ENCODE measurements at places on chromosomes 7 and 10.

- no peak for DNase-seq
These were observed 576.1 kb upstream of the LRRTM3 start for GRCh38 chr10:66349726-66350125.

- no peak for DNase-seq
These were observed 348.9 kb downstream of the PTPRN2 start for GRCh38 chr7:158238616-158239289.

GRCh38 chr7:23273141-23273599 is 26.0 kb upstream of the MALSU1 start:
- peak; percentile 80 for DNase-seq

DNA sequence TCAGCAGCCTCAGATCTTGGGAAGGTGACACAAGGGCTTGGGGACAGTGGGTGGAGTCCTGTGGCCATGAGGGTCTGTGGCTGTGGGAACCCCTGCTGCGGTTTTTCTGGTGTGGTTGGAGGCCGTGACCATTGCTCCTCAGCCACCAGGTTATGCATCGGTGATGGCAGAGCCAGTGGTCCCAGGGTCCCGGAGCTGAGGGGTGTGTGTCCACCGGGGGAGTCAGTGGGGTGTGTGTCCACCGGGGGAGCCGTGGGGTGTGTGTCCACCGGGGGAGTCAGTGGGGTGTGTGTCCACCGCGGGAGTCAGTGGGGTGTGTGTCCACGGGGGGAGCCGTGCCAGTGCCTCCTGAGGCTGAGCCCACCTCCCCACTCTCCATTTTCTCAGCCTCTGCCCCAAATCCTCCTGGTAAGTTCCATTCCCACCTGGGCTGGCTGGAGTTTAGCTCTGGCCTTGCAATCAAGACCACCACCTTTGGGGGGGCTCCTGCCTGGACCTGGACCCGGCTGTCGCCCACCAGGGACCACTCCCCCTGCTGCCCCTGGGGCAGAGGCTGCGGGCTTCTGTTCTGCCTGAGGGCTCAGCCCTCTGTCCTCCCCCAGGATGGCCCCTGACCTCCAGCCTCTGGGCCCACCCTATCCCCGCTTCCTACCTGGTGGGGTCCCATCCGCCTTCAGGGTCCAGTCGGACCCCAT is 143.5 kb downstream of the ELFN1 start:
- DNase-seq: no peak

GRCh38 chr10:31706464-31707092 is 222.1 kb downstream of the ARHGAP12 start:
- no peak for DNase-seq

DNA sequence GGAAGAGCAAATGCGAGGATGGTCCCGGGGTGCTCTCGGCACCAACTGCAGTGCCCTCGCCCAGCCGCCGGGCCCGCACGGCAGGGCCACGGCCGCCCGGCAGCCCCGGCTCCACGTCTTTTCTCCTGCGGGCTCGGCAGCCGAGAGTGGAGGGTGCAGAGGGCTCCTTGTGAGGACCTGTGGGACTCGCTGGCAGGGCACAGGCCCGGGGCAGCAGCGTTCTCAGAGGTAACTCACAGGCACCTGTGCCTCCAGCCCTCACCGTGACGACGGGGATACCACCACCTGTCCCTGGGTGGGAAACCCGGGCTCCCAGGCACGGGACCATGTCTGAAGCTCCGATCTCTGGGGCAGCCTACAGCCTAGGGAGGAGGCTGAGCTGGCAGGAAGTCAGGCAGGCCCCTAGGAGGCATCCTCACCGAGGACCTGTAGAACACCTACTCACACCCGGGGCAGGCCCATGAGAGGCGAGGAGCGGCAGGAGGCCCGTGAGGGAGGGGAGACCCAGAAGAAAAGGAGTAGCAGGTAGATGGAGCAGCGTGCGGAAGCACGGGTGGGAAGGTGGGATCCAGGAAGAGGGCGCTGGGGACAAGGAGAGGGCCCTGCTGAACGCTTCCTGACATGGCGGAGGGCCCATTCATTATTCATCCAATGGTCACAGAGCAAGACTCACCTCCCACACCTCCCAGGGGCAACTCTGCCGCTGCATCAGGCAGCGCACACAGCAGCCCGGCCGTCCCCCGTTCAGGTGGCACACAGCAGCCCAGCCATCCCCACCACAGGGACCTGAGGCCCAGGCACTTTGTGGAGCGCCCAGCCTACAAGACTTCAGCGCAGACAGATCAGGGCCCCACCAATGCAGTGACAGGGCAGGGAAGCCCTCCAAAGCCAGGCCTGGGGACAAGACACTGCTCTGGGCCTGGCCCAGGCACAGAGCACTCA is 244.9 kb downstream of the MAD1L1 start:
- no peak for DNase-seq

- DNase-seq: no peak
These were observed 236.1 kb upstream of the BMPER start for GRCh38 chr7:33669251-33669670.

GRCh38 chr7:117279931-117280557 is 42.8 kb downstream of the WNT2 start:
- no peak for DNase-seq

GRCh38 chr10:119425102-119425880 is 117.2 kb downstream of the RGS10 start:
- no peak for DNase-seq

DNA sequence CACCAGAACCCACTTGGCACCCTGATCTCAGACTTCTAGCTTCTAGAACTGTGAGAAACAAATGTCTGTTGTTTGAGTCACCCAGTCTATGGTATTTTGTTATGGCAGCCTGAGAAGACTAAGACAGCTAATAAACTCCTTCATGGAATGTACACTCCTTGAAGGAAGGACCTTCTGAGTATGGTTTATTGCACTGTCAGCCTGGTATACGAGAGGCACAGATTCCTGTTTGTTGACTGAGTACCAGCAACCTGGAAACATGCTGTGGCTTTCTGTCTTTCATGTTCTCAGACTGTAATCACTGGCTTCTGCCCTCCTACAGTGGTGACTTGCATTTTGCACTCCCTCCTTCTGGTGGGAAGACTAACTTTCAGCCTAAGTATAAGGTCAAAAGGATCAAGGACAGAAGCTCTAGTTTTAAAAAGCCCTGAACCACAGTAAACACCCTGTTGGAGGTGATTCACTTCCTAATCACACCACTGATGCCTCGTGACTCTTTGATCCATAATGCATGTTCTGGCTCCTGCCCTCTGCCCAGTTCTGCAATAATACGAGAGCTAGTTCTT is 319.0 kb upstream of the NPSR1 start:
- peak; percentile 75 for DNase-seq

DNA sequence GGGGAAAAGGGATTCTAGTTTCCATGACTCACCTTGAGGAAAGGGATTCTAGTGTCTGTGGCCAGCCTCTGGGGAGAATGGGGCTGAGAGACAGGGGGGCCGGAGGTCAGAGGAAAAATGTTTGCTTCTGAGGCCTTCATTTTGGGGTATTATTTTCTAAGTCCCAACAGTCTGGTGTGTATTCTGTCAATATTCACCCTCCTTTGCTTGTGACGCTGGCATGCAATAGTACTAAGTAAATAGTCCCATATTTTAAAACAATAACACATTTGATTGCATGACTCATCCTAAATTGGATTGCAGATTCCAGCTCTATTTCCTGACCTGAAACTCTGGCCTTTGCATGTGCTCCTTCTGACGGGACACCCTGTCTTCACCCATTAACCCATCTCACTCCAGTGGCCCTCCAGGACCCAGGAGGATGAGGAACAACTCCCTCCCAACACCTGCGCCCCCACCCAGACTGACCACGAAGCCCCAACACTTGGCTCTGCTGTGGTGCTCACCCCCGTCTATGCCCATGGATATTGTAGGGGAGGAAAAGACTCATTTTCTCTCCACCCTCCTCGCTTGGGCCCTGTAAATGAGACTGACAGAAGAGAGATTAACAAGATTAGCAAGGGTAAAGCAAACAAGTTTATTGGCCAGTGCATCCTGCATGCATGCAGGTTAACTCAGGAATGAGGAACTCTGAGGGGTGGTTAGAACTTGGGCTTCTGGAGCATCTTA is 495.6 kb upstream of the KLF6 start:
- DNase-seq: peak; percentile 45

DNA sequence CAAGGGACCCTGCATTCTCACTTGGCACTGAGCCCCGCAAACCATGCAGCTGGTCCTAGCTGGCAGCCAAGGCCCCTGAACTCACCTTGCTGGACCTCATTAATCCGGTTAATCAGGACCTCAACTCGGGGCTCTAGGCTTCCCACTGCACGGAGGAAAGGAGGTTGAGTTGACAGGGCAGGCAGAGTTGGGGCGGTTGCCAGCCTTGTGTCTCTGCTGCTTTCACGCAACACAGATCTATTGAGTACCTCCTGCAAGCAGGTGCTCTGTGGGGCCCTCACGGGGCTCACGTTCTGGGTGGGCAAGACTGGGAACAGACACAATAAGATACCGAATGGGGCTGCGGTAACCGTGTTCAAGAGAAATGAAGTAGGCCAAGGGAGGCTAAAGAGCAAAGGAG is 6.2 kb downstream of the SYCE1 start:
- no peak for DNase-seq

GRCh38 chr10:49149881-49150280 is 16.1 kb upstream of the FAM170B start:
- DNase-seq: no peak
